MG63 (cell line): ENCODE measurements at places on chromosomes 16 and 17.

GRCh38 chr17:37026531-37026869 lies 77.7 kb downstream of the AATF start:
- no peak for DNase-seq

DNA sequence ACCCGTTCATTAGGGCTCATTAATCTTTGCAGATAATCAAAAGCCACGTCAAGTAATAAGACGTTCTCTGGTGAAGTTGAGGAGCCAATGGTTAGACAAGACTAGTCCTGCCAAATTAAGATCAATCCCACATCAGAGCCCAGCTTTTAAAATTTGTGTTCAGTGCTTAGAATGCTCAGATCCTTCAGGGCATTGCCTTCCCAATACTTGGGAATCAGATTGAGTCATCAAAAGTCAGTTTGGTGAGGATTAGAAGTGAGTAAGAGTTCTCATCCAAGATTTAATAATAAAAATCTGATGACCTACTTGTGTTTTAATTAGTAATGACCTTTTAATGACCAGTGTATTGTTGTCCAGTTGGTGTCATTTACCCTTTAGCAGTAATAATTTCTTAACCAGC lies 19.8 kb downstream of the MAP2K4 start:
- DNase-seq: no peak

DNA sequence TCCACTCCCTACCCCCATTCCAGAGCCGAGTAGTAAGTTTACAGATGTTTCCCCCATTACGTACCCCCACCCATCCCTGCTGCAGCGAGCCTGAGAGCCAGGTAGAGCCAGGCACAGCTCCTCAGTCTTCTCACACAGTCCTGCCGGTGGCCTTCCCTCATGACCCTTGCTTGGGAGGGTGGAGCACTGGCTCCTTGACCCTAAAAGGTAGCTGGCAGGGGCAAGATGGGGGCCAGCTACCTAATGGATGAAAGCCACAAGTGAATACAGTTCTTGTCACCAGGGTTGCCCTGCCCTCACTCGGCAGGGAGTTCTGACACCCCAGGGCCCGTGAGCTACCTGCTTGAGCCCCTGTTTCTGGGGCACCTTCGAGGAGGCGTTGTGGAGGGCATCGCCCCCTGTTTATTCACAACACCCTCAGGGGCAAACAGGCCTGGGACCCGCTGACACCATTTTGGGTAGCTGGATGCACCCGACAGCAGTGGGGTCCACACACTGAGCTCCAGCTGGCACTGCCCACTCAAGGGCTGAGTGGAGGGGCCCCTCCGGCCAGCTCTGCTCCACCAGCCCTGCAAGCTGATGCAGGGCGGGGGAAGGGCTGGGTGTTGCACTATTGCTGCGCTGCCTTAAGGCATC lies 22.2 kb downstream of the ADAM11 start:
- no peak for DNase-seq

GRCh38 chr17:72479113-72479512 lies 358.3 kb downstream of the SOX9 start:
- DNase-seq: no peak
